Muscle of arm (tissue), 14 donors: ENCODE measurements at places on chromosomes 13 and 19. TPM values are rescaled to one million over a fixed set of nuclear protein-coding genes. Genes with fewer than 3 reads are reported as not detected.

GRCh38 chr19:29247471-29247870, 34.5 kb upstream of the UQCRFS1 start:
- DNase-seq = no peak

KIR3DL1 gene
- not detected for polyA plus RNA-seq

- peak; percentile 18 for DNase-seq
These were observed 113.8 kb downstream of the TBC1D4 start for GRCh38 chr13:75368167-75368566.

DNA sequence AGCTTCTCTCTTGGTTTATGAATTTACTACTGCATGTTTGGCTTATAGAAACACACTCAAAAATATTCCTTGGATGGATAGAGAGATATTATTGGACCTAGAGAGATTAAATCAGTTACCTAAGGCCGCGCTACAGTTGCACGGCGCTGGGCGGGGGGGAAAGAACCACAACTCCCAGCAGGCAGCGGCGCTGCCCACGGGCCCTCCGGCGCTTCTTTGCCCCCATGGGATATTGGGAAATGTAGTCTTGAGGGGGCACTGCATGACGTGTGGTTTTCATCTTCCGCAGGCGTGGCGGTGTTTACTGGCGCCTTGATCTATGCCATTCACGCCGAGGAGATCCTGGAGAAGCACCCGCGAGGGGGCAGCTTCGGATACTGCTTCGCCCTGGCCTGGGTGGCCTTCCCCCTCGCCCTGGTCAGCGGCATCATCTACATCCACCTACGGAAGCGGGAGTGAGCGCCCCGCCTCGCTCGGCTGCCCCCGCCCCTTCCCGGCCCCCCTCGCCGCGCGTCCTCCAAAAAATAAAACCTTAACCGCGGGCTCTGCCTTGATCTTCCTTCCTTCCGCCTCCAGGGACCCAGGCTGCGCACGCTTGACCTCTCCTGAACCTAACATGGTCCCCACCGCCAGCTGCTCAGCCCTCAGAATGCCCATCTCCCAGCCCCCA, 4.8 kb downstream of the EMP3 start:
- no peak for DNase-seq

GRCh38 chr13:97502181-97502580, 68.2 kb downstream of the RAP2A start:
- DNase-seq = peak; percentile 82

ZNF486 gene
- polyA plus RNA-seq = 6.7 TPM

LILRA6 gene
- 1.4 TPM for polyA plus RNA-seq

DNA sequence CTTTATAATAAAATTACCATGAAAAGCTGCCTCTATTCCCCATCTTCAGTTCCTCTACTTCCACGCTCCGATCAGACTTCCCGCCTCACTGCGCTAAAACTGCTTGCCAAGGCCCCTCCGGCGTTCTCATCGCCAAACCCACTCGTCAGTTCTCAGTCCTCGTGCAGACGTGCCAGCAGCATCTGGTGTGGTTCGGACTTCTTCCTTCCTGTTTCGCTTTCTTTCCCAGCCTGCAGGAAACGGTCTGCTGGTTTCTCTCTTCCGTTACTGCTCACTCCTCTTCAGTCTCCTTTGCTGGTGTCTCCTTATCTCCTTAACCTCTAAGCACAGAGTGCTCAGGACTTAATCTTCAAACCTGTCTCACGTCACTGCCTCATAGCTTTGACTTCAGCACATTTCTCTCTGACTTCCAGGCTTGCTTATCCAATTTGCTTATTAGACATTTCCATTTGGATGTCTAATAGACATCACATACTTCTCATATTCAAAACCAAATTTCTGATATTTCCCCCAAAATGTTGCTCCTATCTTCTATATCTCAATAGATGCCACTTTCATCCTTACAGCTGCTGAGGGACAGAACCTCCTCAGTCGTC, 40.3 kb downstream of the RCBTB2 start:
- peak; percentile 55 for DNase-seq

GZMM gene
- 0.21 TPM for polyA plus RNA-seq

- DNase-seq = no peak
These were observed 223.1 kb upstream of the TSHZ3 start for GRCh38 chr19:31572102-31572975.

- DNase-seq = no peak
These were observed 64.6 kb downstream of the CCNE1 start for GRCh38 chr19:29876414-29876813.

GRCh38 chr13:52029569-52029968, 5.1 kb downstream of the UTP14C start:
- no peak for DNase-seq

- DNase-seq = no peak
These were observed 111.3 kb downstream of the SLC7A1 start for GRCh38 chr13:29484236-29484635.

DNA sequence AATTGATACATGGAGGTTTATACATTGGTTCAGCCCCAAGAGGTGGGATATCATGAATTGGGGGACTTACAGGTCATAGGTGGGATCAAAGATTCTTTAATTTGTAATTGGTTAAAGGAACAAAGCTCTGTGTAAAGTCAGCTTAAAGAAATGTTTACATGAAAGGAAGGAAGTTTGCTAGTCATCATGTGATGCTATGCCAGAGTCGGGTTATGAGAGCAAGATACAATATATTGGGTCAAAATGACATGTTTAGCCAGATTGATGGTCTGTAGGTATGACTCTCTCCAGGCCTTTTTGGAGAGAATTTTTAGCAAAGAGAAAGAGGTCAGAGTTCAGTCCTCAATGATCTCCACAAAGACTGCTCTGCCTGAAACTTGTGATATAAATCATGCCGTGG, 5.3 kb upstream of the CYSLTR2 start:
- no peak for DNase-seq

GNA15 gene
- polyA plus RNA-seq = 1.5 TPM

DNA sequence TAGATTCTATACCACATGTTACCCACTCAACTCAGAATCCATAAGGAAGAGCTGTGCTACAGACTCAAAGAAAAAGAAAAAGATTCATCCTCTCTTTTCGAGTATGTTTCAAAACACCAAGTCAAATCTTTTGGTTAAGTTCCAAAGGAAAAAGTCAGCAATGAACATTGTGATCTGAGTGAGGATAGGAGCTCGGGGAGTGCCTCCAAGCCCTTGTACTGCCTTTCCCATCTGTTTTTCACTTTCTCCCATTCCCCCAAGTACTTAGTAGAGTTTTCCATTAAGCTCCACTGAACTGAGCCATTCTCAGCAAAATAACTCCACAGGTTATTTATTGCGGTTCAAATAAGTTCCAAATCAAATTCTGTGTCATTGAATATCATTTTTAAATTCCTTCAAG, 47.7 kb upstream of the MAB21L1 start:
- peak; percentile 43 for DNase-seq

GRCh38 chr19:4327877-4328242, 10.8 kb downstream of the STAP2 start:
- DNase-seq = no peak

DNA sequence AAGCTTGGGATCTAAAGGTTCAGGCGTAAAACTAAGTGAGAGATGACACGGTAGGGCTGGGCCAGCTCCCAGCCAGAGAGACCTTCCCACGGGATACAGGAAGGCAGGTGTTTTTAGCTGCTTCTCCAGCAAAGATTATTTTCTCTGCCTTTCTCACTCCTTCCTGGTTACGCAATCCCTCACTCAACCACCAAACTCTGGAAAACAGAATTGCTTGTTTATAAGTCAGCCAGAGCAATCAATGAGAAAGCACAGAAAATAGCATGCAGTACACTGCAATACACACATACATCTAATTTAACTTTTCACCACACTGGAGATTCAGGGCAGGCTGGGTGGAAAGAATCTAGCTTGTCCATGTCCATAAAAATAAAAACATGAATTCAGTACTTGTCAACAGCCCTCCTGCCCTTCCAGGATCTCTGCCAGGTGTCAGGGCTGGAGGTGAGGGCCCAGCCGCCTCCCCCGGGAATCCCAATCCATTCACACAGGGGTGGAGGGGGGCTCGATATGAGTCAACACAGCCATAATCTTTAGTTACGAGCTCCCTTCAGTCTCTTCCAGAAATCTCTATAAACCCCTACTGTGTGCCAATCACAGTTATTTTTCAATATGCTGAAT, 12.2 kb downstream of the RHPN2 start:
- no peak for DNase-seq

GRCh38 chr19:2630352-2631001, 72.0 kb downstream of the GNG7 start:
- no peak for DNase-seq

RNF17 gene
- polyA plus RNA-seq = 1.4 TPM

- DNase-seq = peak; percentile 51
These were observed 5.5 kb downstream of the EPS8L1 start for GRCh38 chr19:55080968-55081769.

NAPSA gene
- polyA plus RNA-seq = 0.59 TPM

CGB1 gene
- polyA plus RNA-seq = not detected

- no peak for DNase-seq
These were observed 13.1 kb upstream of the CEACAM16 start for GRCh38 chr19:44685877-44686276.
